Stimulated activated CD4-positive, alpha-beta T cell treated with anti-CD3 and anti-CD28 coated beads, Interleukin-1b, Interleukin-23, amount 100 ng/mL, for 4 hours (primary cell): ENCODE measurements at places on chromosomes 3 and 15.

- DNase-seq = no peak
Measured at GRCh38 chr3:84547207-84547606, 411.6 kb upstream of the CADM2 start.

- no peak for DNase-seq
Measured at GRCh38 chr3:156036258-156037053, 83.9 kb upstream of the KCNAB1 start.

- no peak for DNase-seq
Measured at GRCh38 chr15:74680456-74680855, 15.4 kb downstream of the EDC3 start.

- no peak for DNase-seq
Measured at GRCh38 chr3:183629546-183630301, 5.7 kb upstream of the KLHL24 start.

DNA sequence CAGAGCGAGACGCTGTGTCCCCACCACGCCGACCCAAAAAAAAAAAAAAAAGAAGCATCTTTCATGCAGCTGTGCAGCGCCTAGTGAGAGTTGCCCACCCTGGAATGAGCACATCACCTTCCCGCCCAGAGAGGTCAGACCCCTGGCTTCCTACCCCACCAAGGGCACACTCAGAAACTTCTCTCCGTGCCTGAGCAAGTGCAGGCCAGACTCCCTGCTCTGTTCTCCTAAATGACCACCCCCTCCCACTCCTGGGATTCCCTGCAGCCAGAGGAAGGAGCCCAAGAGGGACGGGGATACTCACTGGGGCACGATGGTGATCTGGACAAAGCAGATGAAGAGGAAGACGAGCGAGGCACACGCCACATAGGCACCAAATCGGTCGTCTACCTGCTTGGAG lies 116.0 kb downstream of the SEC22A start:
- DNase-seq = no peak

DNA sequence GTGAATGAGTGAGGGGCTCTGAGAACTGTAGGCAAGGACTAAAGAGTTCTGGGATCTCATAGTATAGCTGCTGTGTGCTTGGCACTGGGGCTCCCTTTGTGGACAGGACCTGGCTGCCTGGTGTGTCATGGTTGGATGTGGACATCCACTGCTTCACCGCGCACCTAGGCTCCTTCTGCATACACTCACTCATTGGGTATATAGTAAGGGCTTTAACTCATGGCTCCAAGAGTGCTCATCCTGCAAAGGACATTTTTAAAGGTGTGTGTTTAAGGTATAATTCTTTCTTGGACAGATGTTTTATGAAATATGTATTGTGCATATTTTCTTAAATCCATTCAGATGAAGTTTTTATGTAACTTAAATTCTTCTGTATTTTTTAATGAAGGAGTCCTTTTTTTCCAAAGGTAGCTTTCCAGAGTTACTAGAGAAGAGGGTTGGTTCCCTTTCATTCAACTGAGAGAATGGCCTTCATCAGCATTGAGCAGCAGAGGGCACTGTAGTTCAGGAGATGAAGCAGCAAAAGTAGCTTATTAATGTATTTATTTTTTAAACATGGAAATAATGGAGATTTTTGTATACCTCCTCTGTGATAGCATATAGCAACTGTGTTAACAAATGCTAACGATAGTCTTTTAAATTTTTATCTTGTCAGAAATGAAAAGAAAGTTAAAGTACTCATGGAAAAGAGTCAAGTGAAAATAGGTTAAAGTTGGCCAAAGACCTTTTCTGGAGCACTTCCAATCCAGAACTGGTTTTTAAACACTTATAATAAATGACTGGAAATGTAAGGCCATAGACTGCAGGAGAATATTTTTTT lies 25.2 kb downstream of the OXNAD1 start:
- DNase-seq = peak; percentile 28

GRCh38 chr3:111708157-111708771 lies 113.1 kb upstream of the ZBED2 start:
- no peak for DNase-seq

GRCh38 chr3:190983875-190984274 lies 121.4 kb upstream of the GMNC start:
- DNase-seq = no peak

- no peak for DNase-seq
Measured at GRCh38 chr15:43186003-43186353, 775 bp downstream of the CCNDBP1 start.

- DNase-seq = no peak
Measured at GRCh38 chr3:167978071-167978470, 117.7 kb downstream of the GOLIM4 start.

DNA sequence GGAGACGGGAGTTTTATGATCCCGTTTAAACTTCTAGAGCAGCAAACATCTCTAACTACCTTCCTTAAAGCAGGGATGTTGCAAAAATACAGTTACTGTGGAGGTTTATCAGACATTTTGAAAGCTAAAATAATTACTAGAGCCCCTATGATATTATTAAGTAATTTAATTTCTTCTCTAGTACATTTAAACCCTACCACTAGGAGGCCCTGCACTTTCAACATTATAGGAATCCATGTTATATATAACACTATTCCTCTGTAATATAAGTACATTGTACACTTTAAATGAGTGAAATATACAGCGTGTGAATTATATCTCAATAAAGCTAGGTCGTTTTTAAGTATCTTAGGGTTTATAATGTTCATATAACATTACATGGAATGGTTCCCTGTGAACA lies 11.5 kb downstream of the SETMAR start:
- DNase-seq = no peak

GRCh38 chr15:101198800-101199199 lies 53.0 kb downstream of the CHSY1 start:
- DNase-seq = no peak

DNA sequence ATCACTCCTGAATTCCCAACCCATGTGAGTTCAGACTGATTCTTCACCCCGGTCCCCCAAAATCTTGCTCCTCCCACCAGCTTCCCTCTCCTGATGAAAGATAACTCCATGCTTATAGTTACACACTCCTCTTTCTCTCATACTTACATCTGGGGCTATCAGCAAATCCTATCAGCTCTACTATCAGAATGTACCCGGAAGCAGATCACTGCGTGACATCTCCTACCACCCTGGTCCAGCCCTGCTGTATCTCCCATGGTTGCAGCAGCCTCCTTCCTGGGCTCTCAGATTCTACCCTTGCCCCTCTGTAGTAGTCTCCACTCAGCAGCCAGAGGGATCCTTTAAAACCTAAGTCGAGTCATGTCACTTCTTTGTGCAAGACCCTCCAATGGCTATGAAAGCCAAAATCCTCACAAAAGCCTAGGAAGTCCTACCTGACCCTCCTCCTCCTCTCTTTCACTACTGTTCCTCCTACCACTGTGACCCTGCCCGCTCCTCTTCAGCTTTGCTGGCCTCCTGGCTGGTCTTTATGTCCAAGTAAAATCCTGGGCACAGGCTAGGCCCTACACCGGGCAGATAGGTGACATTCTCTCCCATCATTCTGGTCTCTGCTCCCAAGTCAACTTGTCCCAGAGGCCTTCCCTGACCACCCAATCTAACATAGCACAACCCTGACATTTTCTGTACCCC lies 16.2 kb downstream of the XIRP1 start:
- DNase-seq = no peak

DNA sequence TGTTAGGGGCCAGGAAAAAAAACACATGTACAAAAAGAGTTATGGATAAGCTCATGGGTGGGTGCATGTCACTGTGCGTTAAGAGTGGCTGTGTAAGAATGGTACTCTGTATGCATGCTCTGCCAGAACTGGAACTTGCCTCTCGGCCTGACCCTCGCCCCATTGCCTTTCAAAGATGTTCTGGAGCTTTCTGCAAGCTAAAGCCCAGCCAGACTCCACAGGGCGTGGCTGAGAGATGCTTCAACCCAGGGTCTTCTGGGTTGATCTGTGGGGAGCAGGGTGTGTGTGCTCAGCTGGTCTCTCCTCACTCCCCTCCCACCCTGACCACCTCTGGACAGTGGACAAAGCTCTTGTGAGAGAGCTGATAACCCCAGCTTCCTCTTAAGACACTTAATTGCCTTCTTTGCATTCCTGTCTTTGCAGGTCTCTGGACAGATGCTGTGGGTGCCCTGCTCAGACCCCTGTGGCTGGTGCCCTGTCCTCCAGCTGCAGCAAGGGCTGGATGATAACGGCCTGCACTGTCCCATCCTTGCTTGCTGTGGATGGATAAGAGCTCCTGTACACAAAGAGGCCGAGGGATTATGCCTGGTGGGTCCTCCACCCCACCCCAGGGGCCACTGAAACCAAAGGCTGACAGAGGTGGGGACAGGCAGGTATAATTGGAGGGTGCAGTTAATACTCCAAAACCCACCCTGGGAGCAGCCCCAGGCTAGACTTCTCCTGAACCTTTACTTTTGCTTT lies 28.7 kb downstream of the ALDH1L1 start:
- no peak for DNase-seq

DNA sequence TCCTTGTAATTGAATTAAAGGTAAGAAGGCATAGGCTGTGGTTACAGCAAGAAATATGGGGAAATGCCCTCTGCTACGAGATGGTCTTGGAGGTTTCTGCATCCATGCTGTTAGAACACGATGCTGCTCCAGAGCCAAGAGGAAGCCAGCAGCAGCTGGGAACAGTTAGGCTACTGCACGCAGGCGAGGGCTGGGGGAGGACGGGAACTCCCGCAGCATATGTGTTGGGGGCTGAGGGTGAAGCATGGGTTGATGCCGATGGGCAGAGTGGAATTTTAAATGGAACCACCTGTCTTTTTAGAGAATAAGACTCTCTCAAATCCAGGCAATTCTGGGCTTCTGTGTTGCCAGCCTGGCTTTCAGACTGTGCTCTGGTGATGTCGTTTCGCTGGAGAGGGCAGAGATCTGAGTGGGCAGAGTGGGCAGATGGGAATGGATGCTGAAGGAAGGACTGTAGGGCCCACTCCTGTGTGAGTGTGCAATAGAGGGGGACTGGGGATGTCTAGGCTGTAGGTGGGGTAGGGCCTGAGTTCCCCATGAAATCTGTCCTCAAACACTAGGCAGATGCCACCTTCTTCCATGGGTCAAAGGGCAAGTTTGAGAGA lies 417.0 kb upstream of the TPM1 start:
- DNase-seq = no peak

- DNase-seq = no peak
Measured at GRCh38 chr15:42375252-42375651, 16.0 kb downstream of the CAPN3 start.

GRCh38 chr3:164879201-164879600 lies 199.1 kb downstream of the SI start:
- DNase-seq = no peak

- DNase-seq = no peak
Measured at GRCh38 chr3:27559835-27560234, 75.7 kb upstream of the SLC4A7 start.

DNA sequence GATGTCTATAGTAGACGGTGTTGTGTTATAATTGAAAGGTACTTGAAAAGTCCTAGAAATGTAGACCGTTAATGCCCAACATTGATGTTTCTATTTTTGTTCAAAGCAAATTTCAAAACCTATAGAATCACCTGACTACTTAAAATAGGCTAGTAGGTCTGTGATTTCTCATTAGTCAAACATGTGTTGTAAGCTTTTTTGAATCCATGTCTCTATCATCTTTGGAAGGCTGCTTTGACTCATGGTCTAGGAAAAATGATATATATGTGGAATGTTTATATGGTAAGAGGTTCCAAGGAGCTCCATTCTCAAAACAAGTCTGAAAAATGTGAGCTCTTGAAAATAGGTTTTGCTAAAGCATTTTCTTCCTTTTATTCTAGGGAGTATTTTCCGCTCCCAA lies 375.3 kb downstream of the LPP start:
- no peak for DNase-seq

GRCh38 chr15:56969265-56969895 lies 50.9 kb downstream of the TCF12 start:
- no peak for DNase-seq

DNA sequence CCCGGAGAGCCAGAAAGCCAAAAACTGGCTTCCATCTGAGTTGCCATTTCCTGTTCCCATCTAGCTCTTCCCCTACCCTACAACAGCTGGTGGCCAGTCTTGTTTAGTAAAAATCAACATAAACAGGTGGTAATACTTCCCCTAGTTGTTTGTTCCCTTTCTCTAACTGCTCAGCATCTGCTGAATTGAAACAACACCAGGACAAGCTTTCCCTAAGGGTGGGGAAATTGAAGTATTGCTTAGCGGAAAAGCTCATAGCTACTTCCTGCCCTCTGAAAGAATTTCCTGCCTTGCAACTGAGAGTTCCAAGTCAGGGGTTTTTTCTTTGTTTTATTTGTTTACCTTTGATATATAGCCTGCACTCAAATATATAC lies 66.8 kb downstream of the HMG20A start:
- no peak for DNase-seq

DNA sequence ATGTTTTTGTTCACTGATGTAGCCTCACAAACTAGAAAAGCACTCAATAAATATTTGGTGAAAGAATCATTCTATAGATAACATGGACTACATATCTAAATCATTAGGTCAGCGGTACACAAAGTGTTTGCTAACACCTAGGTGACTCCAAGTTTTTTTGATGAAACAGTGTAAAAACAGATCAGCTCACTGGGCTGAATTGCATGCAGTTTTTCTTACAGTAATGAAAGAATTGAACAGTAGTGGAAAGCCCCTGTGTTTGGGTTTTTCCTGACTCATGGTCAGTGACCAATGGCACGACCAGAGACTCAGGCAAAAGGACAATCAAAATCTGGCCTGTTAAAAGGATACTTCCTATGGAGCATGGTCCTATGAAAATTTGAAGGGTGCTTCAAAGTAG lies 384.3 kb upstream of the EPHA6 start:
- no peak for DNase-seq

- no peak for DNase-seq
Measured at GRCh38 chr3:13509059-13509815, 29.1 kb downstream of the HDAC11 start.

GRCh38 chr15:94480289-94480834 lies 249.0 kb downstream of the MCTP2 start:
- no peak for DNase-seq

GRCh38 chr3:189981668-189982067 lies 139.0 kb downstream of the P3H2 start:
- DNase-seq = no peak

GRCh38 chr15:36815786-36816185 lies 236.4 kb downstream of the CDIN1 start:
- DNase-seq = no peak
